ENCODE measurements at places on chromosomes 4 and X. TPM values are rescaled to one million over a fixed set of nuclear protein-coding genes. Genes with fewer than 3 reads are reported as not detected.

The USP17L21 gene
- total RNA-seq: not detected

DNA sequence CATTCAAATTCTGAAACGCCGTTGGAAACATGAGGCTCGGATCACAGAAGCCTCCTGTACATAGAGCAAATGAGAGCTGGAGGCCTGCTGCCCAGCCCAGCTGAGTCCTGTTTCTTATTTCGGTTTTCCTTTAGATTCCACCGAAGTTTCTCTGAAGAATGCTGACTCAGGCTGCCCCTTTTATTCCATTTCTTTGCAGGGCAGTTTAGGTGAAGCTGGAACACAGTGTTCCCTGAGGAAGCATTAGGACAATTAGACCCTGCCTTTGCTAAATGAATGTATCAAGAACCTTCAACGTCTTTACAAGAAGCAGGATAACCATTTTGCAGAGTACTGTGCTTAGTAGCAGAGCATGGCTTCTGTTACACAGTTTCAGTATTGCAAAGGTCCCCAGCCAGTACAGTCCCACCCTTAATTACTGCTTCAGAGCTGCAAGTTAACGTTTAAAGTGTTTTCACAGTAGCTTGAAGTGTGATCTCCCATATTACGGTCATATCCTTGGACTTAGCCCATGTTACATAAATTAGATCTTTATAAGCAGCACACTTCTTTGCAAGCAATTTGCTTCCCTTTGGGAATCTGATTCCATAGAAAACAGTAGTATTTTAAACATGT lies 117.0 kb downstream of the TBL1X start:
- no peaks in the 10 kb centered on the region for H3K4me1 ChIP-seq
- H3K36me3 ChIP-seq: no peaks in the 10 kb centered on the region
- no peak for DNase-seq

- H3K27ac ChIP-seq: no peak overlapping the region
- H3K27me3 ChIP-seq: no peaks in the 10 kb centered on the region
- H3K4me3 ChIP-seq: no peak overlapping the region
- H3K4me1 ChIP-seq: no peaks in the 10 kb centered on the region
- no peak for DNase-seq
- no peaks in the 10 kb centered on the region for H3K36me3 ChIP-seq
These were observed 83.5 kb upstream of the INTU start for GRCh38 chr4:127548990-127549925.

DNA sequence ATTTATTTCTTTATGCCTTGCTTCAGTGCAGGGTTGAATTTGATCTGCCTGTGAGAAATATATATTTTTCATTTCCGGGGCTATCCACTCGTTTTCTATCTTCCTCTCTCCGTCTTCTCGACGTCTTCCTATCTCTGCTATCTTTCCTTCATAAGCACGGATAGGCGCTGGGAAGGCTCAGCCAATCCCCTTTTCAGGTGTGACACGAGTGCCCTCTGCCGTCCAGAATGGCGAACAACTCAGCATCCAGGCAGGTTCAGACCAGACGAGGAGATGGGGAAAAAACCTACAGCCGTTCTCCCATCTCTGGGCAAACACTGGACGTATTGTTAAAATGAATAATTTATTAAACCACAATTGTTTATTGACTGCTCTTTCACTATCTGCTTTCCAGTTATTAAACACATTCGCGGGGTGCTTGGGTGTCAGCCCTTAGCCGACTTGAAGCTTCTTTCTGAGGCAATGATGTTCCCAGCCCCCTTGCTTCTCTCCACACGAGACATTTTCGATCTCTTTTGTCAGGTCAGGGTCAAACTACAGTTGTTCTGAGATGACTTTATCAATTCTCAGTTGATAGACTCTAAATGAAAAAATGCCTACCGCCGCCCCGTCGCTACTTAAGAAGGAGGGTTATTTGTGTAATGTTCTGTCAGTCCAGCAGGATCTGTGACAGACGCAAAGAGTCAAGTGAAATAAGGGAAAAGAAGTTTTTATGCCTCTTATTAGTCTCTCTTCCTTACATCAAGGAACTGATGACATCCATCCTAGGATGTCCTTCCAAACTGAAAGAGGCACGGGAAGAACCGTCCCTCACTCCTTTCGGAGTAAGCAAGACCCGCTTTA lies 96.3 kb upstream of the NOCT start:
- no peak overlapping the region for H3K27ac ChIP-seq
- H3K4me1 ChIP-seq: peaks cover 3% of the 10 kb centered on the region
- DNase-seq: peak; percentile 16
- no peaks in the 10 kb centered on the region for H3K36me3 ChIP-seq
- H3K27me3 ChIP-seq: no peaks in the 10 kb centered on the region

The UBE2K gene
- 28.7 TPM for total RNA-seq

The SASH3 gene
- 1.7 TPM for total RNA-seq

The ZFP92 gene
- total RNA-seq: 0.33 TPM

DNA sequence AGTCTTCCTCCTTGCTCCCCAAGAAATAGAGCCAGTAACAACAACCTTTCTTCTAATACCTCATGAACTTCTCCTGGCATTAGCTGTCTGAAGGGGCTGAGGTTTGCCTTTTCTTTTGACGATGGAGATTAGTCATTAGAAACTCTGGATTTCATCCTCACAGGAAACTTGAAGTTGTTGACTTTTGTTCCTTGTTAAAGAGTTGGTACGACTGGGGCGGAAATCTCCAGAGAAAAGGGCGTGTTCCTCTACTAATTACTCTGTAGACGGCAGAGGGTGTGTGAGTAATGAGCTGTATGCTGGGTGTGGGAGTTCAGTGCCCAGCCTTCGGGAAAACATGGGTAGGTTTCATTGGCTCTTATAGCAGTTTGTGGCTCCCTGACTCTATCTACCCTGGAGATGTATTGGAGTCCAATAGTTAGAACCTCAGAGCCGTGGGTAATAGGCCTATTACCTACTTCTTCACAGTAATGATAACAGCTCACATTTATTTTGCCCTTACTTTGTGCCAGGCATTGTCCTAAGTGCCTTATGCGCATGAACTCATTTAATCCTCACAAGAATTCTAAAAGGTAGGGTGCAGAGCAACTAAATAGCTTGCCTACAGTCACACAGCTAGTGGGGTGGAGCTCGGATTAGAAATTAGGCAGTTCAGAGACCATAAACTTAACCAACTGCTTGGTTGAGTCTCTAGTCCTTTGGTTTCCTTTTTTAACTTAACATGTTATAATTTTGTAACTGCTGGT lies 23.4 kb downstream of the TMEM164 start:
- DNase-seq: no peak
- no peaks in the 10 kb centered on the region for H3K36me3 ChIP-seq
- no peak overlapping the region for H3K4me3 ChIP-seq

Data from gastrocnemius medialis (tissue), 4 donors.